Fibroblast of the aortic adventitia (primary cell): ENCODE measurements at places on chromosomes 2 and 18. TPM values are rescaled to one million over a fixed set of nuclear protein-coding genes. Genes with fewer than 3 reads are reported as not detected.

STK17B gene
- 50.5 and 114 TPM in 2 replicates for total RNA-seq

DNA sequence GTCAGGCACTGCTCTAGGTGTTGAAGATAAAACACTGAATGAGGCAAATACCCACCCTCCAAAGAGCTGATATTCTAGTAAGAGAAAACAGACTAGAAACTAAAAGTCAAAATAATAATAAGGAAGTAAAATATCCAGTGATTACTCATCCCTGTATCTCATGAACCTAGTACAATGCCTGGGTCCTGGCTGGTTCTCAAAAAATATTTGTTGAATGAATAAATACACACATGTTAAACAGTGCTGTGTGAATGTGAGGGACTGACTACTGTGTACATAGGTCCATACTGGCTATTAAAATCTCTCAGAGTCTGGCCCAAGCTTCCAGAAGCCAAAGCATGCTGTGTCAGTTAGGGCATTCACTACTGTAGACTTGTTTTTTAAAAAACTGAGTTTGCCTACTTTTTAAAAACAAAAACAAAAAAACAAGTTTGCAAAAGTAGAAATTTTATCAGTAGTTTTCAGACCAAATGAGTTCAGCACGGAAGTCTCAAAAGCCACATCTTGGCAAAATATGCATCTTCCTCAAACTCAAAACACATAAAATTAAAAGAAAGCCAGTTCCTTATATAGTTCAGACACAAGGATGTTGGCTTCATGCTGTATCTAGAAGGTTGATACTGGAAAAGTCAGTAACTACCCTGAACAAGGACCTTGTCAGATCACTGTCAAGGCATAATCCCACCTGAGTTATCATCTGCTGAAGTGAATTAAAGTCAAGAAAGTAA lies 136.2 kb downstream of the THADA start:
- peak; percentile 64 for DNase-seq

GRCh38 chr18:73674125-73674865 lies 473.3 kb downstream of the FBXO15 start:
- DNase-seq, result peak; percentile 63

DNA sequence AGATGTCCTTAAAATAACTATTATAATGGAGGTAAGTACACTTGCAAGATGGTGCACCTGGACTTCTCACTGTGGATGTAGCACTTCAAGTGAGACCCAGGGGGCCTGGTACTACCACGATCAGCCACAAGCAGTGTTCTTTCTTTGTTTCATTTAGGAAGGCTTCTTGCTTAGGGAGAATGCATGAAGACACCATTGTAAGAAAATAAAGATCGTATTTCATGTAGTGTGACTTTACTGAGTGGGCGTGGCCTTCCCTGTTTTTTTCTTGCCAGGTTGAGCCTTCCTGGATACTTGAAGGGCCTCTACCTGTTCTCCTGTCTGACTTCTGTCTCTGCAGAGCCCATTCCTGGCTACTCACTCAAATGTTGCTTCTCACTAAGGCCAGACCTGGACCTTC lies 615.6 kb upstream of the SOX11 start:
- no peak for DNase-seq

- no peak for DNase-seq
Observed at GRCh38 chr2:103921161-103921560, 932.8 kb upstream of the POU3F3 start.

DNA sequence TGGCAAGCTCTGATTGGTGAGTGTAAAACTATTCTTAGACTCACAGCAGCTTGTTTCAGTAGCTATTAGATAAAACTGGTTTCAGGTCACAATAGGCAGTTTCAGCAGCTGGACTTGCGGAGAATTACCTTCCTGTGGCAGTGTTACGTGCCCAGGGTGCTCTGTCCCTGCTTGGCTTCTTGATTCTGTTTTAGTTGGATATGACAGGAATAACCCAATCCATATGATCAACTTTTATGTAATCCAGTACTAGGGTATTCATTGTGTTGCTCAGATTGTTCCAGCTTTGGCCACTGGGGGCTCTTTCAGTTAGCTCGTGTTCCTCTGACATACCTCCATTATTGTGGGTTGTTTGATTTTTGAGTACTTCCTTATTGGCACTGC lies 43.1 kb downstream of the INPP4A start:
- DNase-seq, result no peak

- peak; percentile 99 for DNase-seq
Observed at GRCh38 chr2:26033818-26034636, at the start of gene RAB10. TSS of gene RAB10 (plus strand) at chr2:26034084. CDS start at chr2:26034609, 525 bp downstream.

GRCh38 chr2:226216575-226216974 lies 583.0 kb downstream of the IRS1 start:
- DNase-seq, result no peak

POLR1B gene
- 12.2 and 15.3 TPM in 2 replicates for total RNA-seq

GRCh38 chr2:62156861-62157496 lies 38.9 kb upstream of the B3GNT2 start:
- DNase-seq, result no peak

DNA sequence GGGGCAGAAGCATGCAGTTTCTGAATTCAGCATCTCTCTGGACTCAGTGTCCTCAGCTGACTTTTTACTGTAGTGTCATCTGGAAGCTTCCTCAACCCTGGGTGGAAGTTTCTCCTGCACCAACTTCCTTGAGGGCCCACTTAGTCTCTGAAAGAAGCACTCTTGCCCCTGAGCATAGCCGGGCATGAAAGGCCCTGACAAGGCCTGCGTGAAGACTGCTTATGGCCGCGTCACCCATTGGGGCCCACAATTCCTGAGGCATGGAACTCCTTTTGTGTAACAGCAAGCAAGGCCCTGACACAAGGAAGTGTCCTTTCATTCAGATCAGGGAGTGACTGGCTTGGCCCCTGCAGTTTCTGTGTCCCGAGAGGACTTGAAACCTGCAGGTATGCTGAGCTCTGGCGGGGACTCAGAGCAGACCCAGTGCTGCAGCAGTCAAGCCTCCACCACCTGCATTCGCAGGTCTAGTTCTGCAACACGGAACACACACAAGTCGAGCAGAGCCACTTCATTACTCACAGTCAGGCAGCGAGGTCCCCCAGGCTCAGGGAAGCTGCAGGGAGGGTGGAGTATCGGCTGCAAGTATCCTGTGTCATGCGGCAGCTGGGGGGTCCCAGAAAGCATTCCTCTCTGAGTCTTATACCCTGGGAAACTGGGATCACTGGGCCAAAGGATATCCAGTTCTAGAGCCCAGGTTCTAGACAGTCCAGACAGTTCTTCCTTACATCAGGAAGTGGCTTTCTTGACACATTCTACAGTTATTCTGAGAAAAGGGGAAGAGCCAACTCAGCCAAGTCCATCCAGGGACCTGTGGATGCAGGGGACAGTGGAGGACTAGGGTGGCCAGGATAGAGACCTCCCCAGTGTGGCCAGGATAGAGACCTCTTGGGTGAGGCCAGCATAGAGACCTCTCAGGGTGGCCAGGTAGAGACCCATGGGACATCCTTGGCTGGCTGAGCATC lies 35.6 kb upstream of the PRLH start:
- DNase-seq, result no peak

DNA sequence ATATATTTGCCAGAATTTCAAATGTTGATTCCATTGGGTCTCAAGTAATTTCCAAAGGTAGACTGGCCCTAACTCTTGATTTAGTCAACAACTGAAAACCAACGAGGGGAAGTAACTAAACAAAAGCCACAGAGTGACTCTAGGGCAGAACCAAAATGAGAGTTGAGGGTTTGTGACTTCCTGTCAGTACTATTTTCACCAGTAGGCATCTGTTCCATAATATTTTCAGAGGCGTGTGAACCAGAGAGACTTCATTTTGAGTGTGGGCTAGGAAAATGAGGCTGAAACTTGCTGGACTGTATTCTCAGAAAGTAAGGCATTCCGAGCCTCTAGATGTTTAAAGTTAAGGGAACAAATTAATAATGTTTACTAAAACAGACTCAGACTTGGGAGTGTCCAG lies 70.6 kb downstream of the GDF7 start:
- DNase-seq, result no peak

POTEI gene
- not detected in 2 replicates for total RNA-seq

DNA sequence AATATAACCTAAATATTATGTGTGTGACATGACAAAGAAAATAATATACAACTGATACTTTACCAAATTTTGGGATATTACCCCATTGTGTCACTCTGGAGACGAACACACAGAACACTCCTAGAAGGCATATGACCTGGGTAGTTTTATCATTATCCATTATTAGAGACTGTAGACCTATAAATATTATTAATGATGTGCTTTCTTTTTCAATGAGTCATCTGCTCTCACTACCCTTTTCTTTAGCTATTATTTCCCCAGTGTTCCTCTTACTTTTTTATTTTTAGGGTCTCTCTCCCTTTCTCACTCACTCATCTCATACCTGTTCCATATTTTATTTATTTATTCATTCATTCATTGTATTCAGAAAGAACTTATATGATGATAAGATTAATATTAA lies 143.3 kb upstream of the ITGA4 start:
- DNase-seq, result no peak

GRCh38 chr2:20560891-20561636 lies 89.8 kb downstream of the HS1BP3 start:
- no peak for DNase-seq

CDC42EP3 gene
- total RNA-seq, result 30.5 and 34.7 TPM in 2 replicates

GRCh38 chr2:29239209-29239960 lies 124.2 kb downstream of the CLIP4 start:
- DNase-seq, result no peak

GRCh38 chr18:3246635-3247239 lies 864 bp upstream of the MYL12A start:
- DNase-seq, result peak; percentile 44

DNA sequence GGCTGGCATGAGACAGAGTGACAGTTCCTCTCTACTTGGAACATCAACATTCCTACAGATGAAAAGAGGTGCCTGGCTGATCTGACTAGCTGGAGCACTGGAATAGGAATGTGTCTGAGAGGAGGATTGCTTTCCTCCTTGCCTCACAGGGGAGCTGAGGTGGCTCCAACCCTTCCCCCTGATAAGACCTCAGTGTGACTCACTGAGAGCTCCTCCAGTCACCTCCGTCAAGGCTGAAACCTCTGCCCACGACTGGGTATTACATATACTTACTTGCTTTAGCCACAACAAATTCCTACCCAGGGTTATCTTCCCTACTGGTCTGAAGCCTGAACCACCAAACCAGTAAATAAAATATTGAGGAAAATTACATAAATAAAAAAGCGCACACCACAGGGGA lies 342.7 kb upstream of the REG3G start:
- no peak for DNase-seq

GRCh38 chr2:165305391-165306096 lies 66.3 kb downstream of the SCN2A start:
- peak; percentile 83 for DNase-seq

DNA sequence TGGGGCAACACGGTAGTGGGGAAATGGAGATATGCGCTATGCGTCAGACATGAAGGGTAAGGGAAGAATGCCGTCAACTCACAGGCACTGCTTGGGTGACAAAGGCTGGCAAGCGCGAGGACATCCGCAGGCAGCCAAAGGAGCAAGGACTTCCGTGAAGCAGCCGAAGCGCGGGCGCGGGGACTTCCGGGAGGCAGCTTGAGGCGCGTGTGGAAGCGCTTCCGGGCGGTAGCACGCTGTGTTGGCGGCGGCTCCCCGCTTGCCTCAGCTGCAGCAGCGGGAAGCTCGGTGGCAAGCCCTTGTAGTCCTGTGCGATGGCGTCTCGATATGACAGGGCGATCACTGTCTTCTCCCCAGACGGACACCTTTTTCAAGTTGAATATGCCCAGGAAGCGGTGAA lies at the start of gene PSMA8:
Gene PSMA8 (plus strand): TSS at position 218 of the 400 bp plus-strand sequence. CDS start 97 bp downstream, at position 315.
- DNase-seq, result no peak

SNED1 gene
- 77.5 and 105 TPM in 2 replicates for total RNA-seq
